ENCODE measurements at places on chromosomes 5 and 9. TPM values are rescaled to one million over a fixed set of nuclear protein-coding genes. Genes with fewer than 3 reads are reported as not detected.

DNA sequence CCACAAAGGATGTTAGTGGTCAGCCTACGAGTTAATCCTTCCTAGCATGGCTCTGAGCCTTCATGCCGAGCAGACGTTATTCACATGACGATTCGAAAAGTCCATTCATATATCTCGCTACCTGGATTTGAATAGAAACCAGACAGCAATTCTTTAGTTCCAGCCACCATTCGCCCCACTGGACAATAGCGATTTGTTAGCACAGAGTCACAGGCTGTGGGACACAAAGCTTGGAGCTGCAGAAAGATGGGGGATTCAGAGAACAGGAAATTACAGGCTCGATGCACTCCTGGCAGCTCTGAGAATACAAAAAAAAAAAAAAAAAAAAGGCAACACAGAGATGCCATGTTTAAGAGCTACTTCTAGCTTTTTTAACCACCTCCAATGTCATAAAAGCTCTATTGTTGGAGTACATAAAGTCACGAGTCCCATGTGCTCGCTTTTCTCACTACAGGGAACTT lies 110.7 kb downstream of the NR6A1 start:
- peak; percentile 67 for DNase-seq

- DNase-seq: no peak
Measured at GRCh38 chr5:32018476-32019436, 155.4 kb downstream of the GOLPH3 start.

DNA sequence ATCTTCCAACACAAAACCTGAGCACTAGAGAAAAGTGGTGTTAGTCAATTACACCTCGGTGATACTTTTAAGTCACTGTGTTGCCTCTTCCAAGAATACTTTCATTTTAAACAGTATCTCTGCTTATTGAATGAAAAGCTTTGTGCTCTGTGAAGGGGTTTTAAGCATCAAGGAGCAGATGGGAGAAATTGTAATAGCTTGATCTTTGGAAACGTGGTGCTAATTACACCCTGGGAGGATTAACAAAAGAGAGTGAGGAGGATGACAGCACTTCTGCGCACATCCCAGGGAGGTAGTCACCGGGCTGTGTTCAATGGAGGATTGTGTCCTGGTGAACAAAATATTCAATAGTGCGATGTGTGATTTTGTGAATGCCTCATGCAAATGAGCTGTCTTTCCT lies 477.4 kb upstream of the ADAMTS16 start:
- DNase-seq: no peak

DNA sequence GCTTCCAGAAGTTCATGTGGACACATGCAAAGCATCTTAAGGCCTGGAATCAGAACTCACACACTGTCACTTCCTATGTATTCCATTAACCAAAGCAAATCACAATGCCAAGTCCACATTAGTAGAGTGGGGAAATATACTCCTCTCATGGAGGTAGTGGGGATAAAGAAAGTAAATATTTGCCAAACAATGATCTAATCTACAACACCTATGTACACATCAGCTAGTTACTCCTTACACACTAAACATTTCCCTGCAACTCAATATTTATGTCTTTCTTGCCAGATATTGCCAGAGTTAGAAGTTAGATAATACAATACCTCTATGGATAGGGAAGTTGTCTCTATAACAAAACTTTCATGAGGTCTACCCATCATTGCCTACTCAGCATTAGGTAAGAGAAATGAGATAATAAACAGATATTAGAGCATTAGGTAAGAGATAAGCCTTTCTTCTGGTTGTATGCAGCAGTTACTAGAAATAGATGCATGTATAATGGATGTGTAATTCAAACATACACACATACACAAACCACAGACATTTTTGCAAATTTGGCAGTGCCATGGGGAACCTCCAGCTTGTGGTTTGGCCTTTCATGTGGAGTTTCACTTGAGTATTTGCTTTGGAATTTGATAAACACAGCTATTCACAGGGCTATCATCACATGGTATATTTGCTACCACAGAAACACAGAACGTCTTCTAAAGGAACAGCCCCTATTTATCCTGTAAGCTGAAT lies 196.5 kb downstream of the TLE1 start:
- peak; percentile 96 for DNase-seq

- DNase-seq: peak; percentile 75
Measured at GRCh38 chr5:102811972-102812371, 56.9 kb downstream of the PAM start.

- no peak for DNase-seq
Measured at GRCh38 chr5:9713959-9714586, 83.9 kb upstream of the TAS2R1 start.

- no peak for DNase-seq
Measured at GRCh38 chr9:18189871-18190670, 283.9 kb upstream of the ADAMTSL1 start.

DNA sequence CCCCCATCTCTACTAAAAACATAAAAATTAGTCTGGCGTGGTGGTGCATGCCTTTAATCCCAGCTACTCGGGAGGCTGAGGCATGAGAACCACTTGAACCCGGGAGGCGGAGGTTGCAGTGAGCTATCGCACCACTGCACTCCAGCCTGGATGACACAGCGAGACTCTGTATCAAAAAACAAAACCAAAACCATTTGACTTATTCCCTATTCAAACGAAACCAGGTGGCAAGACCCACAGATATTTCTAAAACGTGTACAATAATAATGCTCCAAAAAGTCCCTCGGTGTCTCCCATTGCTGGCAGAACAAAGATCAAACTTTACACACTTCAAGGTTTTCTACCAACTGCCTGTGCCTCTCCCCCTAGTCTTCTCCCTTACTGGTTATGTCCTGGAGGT lies 29.8 kb downstream of the HMGCR start:
- DNase-seq: no peak

- DNase-seq: no peak
Measured at GRCh38 chr9:110027671-110028081, 180.3 kb downstream of the C9orf152 start.

DNA sequence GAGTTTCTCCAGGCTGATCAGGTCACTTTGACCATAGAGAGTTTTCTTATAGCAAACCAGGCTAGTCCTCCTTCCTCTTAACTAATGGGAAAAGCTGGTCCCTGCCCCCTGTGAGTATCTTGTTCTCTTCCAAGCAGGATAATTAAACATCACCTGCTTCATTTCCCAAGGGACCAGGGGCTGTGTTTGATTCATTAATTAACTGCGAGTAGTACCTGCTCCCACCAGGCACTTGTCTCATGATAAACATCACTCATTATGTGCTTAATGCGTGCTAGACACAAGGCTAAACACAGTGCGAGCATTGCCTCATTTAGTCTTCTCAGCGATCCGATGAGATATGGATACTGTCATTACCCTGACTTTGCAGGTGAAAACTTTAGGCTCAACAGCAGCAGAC lies 1.7 kb upstream of the FAM163B start:
- DNase-seq: no peak

DNA sequence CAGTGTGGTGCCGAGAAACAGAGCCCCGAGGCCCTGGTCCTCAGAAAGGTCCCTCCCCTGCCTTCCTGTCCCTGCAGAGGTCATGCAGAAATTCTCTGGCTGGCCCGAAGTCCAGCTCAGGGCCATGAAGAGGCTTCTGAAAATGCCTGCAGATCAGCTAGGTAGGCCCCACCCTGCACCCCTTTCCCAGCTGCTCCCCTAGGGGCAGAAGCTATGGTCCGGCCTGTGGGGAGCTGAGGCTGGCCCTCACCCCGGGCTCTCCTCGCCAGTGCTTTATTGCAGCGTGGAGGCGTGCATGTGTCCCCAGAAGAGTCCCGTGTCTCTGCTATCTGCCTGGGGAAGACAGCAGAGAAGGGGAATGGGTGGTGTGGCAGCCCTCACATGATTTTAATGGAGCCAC lies 19.9 kb downstream of the REXO4 start:
- no peak for DNase-seq

DNA sequence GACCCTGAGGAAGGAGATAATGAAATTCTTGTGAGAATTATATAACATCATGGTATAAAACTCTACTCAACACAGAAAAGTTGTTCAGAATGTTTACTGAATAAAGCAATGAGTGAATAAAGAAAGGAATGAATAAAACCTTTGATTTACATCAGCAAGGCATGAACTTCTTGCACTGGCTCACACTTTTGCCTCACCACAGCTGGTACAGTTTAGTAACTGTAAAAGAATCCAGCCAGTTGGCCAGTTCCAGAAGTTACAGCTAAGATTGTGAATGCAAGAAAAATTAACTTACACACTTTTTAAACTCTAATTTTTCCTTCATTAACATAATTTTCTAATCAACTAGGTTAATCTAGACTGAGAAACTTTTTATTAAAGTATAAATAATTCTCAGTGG lies 490.9 kb downstream of the NFIB start:
- DNase-seq: no peak

- DNase-seq: no peak
Measured at GRCh38 chr5:38187532-38187931, 70.8 kb upstream of the EGFLAM start.

DNA sequence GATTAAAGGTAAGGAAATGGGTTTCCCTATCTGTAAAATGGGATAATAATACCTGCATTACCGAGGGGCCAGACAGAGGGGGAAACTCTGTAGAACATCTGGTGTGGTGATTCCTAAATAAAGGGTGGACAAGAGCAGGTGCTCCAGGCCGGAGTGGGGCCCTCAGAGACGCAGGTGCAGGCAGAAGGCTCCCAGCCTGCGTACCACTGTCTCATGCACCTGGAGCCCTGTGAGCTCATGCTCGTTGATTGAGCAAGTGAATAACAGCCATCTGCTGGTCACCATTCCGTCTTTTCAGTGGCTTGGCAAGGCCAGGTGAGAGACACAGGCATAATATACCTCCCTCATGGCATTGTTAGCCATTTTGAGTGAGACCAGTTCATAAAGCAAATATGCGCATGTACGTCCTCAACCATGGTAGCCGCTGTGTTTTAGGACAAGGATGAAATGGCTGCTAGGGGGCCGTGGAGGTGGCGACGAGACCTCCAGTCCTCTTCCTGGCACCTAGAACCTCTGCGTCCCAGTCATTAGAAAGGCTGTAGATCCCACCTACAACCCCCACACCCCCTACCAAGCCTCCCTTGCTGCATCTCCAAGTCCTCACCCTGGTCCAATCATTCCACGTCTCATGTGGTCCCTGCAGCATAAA lies 198.0 kb upstream of the MVB12B start:
- no peak for DNase-seq

DNA sequence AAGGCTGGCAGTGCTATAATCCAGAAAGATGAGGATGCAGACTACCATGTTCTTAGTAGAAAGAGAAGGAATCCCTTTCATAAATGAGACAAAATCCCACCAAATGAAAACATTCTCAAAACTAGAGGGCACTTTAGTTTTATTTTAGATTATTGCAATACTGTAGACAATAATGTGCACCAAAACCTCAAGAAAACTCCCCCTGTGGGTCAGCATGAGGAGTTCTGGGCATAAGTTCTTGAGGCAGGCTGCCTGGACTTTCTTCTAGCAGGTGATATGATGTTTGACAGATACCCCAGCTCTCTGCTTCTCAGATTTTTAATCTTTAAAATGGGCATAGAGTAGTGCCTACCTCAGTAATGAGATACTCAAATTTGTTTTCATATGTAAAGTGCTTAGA lies 196.3 kb upstream of the CTNND2 start:
- DNase-seq: no peak

DNA sequence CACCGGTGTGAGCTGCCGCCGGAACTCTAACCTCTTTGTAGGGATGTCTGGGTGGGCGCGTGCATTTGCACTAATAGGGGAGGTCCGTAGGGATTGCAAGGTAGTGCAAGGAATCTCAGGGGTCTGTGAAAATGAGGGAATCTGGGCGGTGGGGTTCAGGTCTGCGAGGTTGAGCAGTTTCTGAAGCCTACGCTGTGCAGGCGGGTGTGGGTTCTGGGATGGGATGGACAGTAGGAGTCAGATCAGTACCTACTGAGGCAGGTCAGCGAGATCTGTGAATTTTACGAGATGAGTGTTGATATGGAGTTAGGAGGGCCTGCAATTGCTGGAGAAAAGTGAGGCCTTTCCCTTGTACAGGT lies 856 bp upstream of the ATOSB start:
- no peak for DNase-seq

DNA sequence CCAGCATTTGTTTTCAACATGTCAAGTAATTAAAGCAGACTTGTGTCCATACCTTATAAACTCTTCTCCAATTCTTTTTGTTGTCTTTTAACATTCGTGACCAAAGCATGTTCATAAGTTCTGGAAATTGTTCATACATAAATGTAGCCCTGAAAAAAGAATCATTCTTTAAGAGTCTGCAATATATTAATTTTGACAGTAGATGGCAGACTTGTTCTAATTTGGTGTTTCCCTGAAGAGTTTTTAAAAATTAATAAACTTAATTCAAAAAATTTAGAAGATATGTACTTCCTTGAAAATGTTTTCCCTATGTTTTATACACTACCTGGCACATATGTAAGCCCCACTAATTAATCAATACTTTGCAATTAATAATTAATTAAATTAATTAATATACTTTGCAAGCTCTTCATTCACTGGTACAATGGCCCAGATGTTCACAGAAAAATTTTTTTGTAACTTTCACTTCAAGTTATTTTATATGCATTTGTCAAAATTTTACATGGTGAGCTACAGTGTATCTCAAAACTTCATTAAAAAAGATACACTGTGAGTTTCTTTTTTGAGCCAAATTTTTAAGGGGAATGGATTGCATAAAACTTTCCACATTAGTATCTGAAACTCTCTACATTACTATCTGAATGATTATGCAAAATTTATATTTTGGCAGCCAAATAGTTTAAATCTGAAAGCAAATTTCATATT lies 42.1 kb downstream of the CLINT1 start:
- DNase-seq: no peak

DNA sequence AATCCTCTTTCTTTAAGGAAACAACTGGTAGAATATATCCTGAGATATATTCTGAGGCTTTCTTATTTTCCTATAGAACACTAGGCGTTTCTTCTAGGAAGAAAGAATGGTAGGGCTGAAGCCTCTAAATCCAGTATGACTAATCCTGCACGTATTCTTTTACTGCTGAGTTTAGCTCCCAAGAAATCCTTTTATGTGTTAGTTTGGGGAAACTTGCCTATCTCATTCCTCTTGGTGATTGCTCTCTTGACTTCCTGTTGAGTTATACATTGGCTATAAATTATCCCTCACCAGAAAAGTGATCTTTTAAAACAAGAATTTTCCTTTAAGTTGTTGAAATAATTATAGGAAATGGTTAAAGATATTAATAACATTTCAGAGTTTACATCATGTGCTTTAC lies 422.9 kb downstream of the TMEM161B start:
- DNase-seq: no peak

GRCh38 chr9:7376833-7377232 lies 422.7 kb downstream of the DMAC1 start:
- no peak for DNase-seq

The SPAG8 gene
- polyA plus RNA-seq: 0.23 TPM

The KCNV2 gene
- not detected for polyA plus RNA-seq

The SLC25A48 gene
- 0.05 TPM for polyA plus RNA-seq

The LCN1 gene
- not detected for polyA plus RNA-seq

The RAB14 gene
- 24.7 TPM for polyA plus RNA-seq

The MSH3 gene
- 6.9 TPM for polyA plus RNA-seq

All from mammary epithelial cell (primary cell).